Activated CD8-positive, alpha-beta T cell treated with anti-CD3 and anti-CD28 coated beads, Interleukin-2, amount 10 ng/mL, durations not matched to agents 7 days and 5 days (primary cell): ENCODE measurements at places on chromosomes 6 and 20. TPM values are rescaled to one million over a fixed set of nuclear protein-coding genes. Genes with fewer than 3 reads are reported as not detected.

ZC2HC1B gene
- total RNA-seq, result not detected

ZSCAN26 gene
- 9.7 TPM for total RNA-seq

GRCh38 chr6:149007846-149008245 is 261.0 kb downstream of the UST start:
- no peak overlapping the region for H3K27ac ChIP-seq
- peaks cover 2% of the 10 kb centered on the region for H3K36me3 ChIP-seq

- no peak for DNase-seq
- no peaks in the 10 kb centered on the region for H3K36me3 ChIP-seq
- no peak overlapping the region for H3K4me3 ChIP-seq
Measured at GRCh38 chr20:9286501-9287461, 217.9 kb downstream of the PLCB4 start.
